ENCODE measurements at places on chromosomes 7 and 10. TPM values are rescaled to one million over a fixed set of nuclear protein-coding genes. Genes with fewer than 3 reads are reported as not detected.

- DNase-seq: no peak
These were observed 5.6 kb upstream of the VWA2 start for GRCh38 chr10:114233482-114233881.

GRCh38 chr7:91752102-91752501, 128.4 kb downstream of the MTERF1 start:
- no peak for DNase-seq

- DNase-seq: no peak
These were observed 69.4 kb downstream of the CCSER2 start for GRCh38 chr10:84397735-84398144.

DNA sequence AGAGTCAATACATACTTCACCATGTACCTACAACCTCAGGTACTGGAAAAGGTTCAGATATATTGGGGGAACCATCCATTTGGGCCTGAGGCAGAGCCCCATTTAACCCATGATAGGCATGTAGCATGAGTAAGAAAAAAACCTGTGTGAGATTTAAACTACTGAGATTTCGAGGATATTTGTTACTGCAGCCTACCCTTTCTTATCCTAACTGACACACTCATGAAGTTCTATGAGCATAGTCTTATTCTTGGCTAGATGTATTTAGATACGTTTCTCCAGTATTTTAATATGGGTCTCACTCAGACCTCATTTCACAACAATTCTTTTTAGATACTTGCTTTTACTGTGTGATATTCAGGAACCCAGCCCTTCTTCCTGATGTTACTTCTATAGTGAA, 39.3 kb downstream of the GHRHR start:
- DNase-seq: no peak

- DNase-seq: no peak
These were observed 78.7 kb downstream of the HYCC1 start for GRCh38 chr7:22935269-22935668.

GRCh38 chr10:72375585-72375984, 20.9 kb upstream of the DNAJB12 start:
- no peak for DNase-seq

DNA sequence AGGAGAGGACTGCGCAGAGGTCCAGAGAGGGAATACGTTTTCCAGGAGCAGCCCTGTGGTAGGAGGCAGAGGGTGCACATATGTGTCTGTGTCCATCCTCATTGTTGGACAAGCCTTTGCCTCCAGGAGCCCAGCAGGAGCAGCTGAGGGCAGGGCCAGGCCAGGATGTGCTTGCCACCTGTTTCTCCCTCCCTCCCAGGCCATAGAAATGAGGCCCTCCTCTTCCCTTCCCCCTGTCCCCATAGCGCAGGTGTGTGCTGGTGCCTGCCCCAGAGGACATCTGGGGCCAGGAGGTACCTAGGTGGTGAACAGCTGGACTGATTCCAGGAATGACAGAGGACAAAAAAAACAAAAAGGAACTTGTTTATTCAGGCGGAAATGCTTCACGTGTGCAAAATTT, 10.5 kb upstream of the CXCL12 start:
- no peak for DNase-seq

DNA sequence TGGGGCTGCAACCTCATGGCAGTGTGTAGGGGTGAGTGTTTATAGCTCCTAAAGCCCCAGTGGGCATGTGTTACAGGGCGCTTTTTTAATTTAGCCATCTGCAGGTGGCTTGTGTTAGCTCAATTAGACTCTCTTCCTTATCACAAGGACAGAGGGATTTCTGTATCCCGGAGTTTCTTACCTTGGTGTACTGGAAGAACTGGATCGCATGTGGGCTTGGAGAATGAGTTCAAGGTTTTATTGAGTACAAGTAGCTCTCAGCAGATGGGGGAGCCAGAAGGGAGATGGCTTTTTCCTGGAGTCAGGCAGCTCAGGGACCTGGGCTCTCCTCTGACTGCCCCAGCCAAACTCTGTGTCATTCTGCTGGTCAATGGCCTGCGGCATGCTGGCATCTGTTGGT, 153.5 kb upstream of the C7orf33 start:
- DNase-seq: no peak

- no peak for DNase-seq
These were observed 76.0 kb downstream of the PLXDC2 start for GRCh38 chr10:19892270-19892669.

DNA sequence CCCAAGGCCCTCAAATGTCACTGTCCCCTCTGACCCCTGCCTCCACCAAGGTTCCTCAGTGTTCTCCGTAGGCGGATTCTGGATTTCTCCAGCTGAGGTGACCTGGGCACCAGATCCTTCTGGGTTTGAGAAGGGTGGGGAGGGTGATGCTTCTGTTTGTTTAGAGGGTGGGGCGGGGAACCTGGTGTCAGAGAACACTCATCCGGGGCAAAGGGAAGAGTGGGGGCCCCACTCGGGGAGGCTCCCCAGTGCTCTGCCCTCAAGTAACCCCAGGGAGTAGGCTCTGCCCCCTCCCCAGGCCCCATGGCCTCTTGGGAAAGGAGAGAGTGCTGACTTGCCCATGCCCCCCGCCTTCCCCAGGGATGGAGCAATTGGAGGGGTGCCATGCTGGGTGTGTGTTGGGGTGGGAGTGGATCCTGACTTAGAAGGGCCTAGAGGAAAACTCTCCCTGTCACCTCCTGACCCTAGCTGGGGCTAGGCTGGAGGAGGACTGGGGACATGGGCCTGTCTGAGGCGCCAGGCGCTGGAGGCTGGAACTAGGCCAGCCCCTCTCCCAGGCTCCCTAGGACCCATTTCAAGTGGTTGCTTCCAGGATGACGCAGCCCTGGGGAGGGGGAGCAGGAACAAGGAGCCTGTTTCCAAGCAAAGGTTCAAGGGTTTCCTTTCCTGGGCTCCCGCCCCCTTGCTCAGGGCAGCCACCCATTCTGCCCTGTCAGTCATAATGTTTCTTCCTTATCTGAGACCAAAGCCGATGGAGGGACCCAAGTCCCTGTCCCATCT, 27.9 kb downstream of the KAZALD1 start:
- DNase-seq: no peak

DNA sequence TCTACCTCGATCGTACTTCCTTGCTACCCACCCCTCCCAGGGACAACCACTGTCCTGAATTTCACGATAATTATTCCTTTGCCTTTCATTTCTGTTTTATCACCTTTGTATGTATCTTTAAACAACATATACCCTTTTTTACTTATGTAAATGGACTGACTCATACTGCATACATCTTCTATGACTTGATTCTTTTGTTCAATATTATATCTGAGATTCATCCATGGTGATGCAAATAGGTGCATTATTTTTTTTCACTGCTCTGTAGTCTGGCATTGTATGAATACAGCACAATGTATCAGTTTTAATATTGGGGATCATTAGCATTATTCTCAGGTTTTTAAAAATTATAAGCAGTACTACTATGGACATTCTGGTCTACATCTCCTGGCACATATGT, 69.4 kb downstream of the ABCC2 start:
- no peak for DNase-seq

- no peak for DNase-seq
These were observed 59.6 kb upstream of the PITRM1 start for GRCh38 chr10:3231951-3232730.

DNA sequence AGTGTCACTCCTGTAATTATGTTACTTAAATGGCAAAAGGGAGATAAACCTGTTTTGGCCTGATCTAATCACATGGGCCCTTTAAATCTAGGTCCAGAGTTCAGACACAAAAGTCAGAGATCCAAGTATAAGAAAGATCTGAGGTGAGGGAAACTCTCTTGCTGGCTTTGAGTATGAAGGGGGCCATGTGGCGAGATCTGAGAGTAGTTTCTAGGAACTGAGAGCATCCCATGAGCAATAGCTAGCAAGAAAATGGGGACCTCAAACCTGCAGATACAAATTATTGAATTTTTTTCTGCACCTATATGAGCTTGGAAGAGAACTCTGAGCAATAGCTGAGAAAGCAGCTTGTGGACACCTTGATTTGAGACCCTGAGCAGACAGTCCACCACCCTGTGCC, 27.6 kb downstream of the ANKRD7 start:
- no peak for DNase-seq

AKR1B15 gene
- not detected for polyA plus RNA-seq

SLC29A4 gene
- 24.0 TPM for polyA plus RNA-seq

AP1S1 gene
- 77.4 TPM for polyA plus RNA-seq

FBXL15 gene
- 4.9 TPM for polyA plus RNA-seq

NRF1 gene
- 23.6 TPM for polyA plus RNA-seq

ARID5B gene
- polyA plus RNA-seq: 54.9 TPM

SAP25 gene
- 4.6 TPM for polyA plus RNA-seq

SORCS1 gene
- polyA plus RNA-seq: 18.9 TPM

OLAH gene
- polyA plus RNA-seq: 0.43 TPM

ADAM12 gene
- polyA plus RNA-seq: 28.1 TPM

All from renal cortex interstitium (tissue), 15 donors.